ENCODE measurements at places on chromosomes 4 and X.

- DNase-seq = no peak
These were observed 29.3 kb upstream of the PTPN13 start for GRCh38 chr4:86564795-86565194.

GRCh38 chr4:130233377-130234047, 1137.6 kb downstream of the C4orf33 start:
- DNase-seq = no peak

DNA sequence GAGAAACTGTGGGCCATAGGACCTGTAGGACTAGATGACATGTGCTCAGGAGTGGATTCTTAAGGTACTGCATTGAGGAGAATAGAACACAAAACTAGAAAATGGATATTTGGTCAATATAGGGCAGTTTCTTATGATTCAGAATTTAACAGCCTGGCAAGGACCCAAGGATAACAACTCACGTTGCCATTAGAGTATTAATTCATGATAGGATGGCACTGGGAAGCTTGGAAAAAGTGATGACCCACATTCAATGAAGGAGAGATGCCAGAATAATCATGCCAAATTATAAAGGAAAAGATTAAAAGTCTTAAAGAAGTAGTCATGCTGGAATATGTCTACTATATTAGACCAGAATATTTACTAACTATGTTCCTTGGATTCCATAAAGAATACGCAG, 594.5 kb downstream of the ANKRD50 start:
- DNase-seq = no peak

- DNase-seq = no peak
These were observed 56.6 kb upstream of the TNIP3 start for GRCh38 chr4:121220698-121221097.

- no peak for DNase-seq
These were observed 94.1 kb downstream of the IRS4 start for GRCh38 chrX:108642273-108642628.

DNA sequence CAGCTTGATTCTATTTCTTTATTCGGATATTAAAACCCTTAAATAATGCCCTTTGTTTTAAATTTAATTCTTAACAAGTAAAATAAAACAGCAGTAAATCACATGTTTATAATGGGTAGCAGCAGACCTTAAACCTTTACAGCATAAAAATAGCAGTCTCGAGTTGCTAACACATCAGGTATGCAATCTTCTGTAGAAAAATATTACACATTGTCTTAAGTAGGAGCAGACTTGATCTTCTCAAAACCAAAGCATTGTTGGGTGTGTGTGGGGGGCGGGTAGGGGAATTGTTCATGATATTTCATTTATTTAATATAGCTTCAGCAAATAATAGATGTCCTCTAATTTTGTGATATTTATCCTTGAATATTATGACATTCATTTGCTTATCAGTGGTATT, 331.4 kb downstream of the PCDH7 start:
- DNase-seq = no peak

DNA sequence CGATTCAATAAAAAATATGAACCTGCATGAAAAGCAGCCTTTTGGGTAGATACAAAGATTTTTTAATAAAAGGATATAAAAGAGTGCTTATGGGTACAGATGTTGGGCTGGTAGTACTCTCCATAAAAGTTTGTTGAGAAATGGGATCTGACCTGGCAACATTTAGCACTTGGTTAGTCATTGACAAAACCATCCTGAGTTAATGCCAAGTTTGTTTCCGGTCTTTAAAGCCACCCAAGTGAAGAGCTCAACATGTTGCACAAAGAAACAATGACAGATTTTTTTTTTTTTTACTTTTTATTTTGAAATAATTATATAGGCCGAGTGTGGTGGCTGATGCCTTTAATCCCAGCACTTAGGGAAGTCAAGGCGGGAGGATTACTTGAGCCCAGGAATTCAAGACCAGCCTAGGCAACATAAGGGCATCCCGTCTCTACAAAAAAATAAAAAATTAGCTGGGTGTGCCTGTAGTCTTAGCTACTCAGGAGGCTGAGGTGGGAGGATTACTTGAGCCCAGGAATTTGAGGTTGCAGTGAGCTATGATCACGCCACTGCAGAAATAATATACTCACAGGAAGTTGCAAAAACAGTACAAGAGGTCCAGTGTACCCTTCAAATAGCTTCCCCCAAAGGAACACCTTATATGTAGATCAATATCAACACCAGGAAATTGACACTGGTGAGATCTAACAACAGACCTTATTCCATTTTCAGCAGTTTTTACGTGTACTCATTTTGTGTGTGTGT, 16.6 kb downstream of the CHST7 start:
- no peak for DNase-seq

GRCh38 chr4:68810919-68811318, 4.9 kb upstream of the UGT2B10 start:
- DNase-seq = no peak

DNA sequence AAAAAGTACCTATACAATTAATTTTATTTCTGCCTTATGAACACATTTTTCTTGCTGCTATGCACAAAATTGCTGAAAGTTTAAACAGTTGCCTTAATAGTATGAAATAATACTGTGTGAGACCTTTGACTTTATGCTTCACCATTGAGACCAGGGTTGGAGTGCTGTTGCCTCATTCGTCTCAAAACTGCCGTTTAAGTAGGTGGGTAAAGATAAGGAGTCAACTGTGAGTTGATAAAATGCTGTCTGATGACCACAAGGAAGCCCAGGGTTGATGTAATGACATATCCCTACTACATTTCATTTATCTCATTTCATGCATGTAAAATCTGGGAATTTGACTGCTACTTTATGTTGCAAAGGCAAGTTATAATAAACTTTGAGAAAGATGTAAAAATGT, 23.4 kb downstream of the STK26 start:
- DNase-seq = no peak
